Effector memory CD8-positive, alpha-beta T cell (primary cell): ENCODE measurements at places on chromosomes 6 and 20.

GRCh38 chr6:111381123-111381522 is 101.9 kb downstream of the REV3L start:
- DNase-seq: no peak

DNA sequence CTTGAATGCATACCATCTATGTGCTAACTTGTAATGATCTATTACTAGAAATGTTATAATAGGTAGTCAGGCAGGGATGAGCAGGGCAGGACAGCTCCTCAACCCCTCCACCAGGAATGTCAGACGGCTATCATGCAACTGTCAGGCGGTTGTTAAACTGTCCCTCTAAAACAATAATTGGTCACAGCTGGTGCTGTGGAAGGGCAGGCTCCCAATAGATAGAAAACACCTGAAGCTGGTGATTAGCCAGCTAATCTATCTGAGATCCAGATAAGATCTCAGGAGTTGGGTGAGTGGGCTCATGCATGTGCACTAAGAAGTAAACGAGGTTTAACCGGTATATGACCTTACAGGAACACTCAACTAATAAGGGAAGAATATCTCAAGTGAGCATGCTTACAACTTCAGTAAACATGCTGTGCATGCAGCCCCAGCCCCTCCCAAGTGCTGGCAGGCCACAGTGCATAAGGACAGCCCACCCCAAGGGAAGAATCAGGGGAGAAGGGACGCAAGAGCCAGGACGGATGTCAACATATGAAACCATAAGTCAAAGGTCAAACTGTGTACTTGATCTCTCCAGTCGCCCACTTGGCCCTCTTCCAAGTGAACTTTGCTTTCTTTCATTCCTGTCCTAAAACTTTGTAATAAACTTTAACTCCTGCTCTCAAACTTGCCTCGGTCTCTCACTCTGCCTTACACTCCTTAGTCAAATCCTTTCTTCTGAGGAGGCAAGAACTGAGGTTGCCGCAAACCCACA is 566.2 kb upstream of the NRSN1 start:
- no peak for DNase-seq

DNA sequence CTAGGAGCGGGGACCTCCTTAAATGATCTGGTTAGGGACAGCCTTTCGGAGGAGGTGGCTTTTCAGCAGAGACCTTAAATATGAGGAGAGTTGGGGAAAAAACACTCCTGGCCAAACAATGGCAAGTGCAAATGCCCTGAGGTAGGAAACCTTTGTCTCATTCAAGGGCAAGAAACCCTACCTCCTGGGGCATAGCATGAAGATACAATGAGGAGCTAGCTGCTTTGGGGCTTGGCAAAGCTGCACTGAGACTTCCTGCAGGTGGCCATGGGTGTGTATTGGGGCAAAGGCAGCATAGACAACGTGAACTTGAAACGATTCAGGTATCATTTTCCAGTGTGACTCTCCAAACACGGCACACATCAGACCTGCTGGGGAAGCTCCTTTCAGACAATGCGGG is 30.7 kb downstream of the PMEPA1 start:
- DNase-seq: no peak

DNA sequence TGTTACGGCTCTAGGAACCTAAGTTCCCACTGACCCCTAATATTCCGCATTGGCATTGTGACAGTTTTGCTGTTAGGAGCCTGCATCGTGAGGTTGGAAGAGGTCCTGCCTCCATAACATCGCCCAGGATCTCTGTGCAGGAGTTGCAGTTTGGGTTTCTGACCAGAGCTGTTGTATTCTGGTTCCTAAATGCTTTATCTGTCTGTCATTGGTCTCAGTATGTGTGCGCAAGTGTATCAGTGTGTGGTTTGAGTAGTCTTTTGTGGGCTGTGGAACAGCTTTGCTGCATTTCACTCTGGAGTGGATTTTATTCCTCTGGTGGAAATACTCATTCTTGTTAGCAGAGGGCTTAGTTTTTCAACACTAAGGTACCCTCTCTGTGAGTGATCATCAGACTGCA is 95.6 kb downstream of the CDYL start:
- DNase-seq: no peak

DNA sequence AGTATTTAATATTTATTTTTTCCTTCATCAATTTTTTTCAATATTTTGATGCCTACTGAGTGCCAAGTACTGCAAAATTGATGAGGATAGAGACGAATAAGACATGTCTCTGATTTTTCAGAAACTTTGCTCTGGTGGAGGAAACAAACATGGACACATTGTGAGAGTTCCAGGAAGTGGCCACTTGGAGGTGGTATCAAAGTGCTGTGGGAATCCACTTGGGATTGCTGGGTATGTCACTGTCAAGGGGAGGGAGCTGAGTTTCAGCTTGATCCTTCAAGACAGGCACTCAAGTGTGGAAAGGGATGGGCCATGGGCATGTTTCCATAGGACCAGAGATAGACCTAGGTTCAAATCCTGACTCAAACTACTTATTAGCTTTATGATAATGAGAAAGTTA is 24.5 kb upstream of the ABCC10 start:
- DNase-seq: no peak

DNA sequence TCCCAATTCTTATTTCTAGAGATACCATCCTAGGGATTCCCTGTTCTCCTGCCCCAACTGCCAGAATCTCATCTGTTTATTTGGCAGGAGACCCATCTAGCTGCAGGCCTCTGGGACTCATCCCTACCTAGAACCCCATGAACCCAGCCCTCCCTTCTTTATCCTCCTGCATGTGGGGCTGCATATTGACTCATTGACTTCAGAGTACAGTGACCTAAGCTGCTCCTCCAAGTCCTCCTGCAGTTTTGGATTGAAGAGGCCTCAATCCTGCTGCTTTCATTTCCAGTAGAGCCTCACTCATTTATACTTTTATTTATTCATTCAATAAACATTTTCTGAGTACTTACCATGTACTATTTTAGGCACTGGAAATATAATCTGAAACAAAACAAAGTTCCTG is 11.6 kb downstream of the TMEM200A start:
- DNase-seq: no peak

GRCh38 chr6:109055771-109056235 is 38.8 kb downstream of the SESN1 start:
- DNase-seq: no peak

DNA sequence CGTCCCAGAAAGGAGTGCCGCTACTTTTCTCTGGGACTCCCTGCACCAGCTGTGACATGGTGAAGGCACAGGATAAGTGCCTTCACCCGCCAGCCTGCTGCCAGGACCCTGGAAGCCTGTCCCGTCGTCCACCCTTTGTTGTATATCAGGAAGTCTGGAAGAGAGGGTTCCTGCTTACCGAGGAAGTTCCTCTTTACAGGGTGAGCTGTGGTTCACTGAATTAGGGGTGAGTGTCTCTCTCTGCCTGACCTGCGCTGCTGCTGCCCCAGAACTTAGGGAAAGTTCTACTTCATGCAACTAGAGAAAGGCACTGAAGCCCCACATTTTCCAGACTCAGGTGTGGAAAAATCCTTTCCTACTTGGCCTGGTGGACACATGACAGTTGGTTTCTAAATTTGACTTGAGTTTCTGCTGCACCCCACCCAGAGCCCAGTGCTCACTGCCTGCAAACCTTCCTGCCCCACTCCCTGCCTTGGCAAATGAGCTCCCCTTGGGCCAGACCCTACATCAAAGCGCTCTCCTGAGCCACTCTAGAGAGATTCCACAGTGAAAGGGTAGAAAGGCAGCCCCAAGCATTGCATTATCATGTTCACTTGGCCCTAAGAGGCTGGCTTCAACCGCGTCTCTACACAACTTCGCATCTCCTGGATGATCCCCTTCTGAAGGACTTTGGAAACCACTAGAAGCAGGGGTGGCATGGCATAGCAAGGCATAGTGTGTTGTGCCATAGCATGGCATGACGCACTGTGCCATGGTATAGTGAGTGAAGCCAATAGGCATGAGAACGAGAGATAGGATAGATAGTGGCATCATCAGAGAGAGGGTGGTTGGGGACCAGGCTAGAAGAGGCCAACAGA is 215.8 kb upstream of the CDYL start:
- DNase-seq: no peak

GRCh38 chr20:15930311-15931305 is 642.6 kb downstream of the KIF16B start:
- no peak for DNase-seq

DNA sequence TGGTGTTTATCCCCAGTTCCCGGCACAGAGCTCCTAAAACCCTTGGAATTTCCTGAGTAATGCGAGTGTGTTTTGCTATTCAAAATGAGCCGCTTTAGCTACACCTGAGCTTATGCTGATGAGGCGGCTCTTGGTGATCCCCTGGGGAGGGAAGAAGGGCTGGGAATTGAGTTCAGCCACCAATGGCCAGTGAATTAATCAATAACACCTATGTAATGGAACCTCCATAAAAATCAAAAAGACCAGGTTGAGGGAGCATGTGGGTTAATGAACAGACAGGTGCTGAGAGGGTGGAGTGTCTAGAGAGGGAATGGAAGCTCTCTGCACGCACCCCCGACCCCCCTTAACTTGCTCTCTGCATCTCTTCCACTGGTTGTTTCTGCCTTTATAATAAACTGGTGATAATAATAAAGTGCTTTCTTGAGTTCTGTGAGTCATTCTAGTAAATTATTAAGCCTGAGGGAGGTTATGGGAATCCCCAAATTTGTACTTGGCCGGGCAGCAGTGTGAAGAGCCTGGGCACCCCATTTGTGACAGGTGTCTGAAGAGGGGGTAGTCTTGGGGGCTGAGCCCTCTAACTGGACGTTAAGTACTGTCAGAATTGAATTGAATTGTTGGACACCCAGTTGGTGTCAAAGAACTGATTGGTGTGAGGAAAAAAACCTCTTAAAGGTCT is 24.6 kb upstream of the SERPINB1 start:
- no peak for DNase-seq

DNA sequence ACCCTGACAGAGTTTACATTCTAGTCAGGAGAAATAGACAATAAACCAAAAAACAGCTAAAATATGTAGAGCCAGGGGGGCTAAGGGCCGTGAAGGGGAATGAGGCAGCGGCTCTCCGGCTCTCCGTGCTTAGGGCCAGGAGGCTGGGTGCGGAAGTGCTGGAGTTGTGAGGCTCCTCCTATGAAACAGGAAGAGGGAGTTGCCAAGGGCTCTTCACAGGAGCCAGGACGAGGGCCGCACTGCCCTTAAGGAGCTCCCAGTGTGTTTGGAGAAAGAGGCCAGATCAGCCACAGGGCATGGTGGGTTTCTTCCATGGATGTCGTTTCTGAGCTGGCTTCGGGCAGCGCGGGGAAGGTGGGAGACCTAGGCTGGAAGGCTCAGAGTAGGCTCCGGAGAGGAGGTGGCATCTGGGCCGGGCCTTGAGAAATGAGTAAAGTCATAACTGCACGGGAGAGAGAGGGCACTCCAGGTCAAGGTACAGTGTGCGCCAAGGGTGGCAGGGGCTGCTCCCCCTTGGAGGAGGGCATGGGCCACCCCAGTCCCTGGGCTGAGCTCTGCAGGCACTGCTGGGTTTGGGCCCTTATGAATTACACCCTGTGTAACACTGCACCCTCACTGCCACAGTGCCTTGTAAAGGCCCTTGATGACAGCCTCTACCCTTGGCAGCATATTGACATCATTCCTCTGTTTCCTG is 20.8 kb upstream of the MLN start:
- DNase-seq: no peak

DNA sequence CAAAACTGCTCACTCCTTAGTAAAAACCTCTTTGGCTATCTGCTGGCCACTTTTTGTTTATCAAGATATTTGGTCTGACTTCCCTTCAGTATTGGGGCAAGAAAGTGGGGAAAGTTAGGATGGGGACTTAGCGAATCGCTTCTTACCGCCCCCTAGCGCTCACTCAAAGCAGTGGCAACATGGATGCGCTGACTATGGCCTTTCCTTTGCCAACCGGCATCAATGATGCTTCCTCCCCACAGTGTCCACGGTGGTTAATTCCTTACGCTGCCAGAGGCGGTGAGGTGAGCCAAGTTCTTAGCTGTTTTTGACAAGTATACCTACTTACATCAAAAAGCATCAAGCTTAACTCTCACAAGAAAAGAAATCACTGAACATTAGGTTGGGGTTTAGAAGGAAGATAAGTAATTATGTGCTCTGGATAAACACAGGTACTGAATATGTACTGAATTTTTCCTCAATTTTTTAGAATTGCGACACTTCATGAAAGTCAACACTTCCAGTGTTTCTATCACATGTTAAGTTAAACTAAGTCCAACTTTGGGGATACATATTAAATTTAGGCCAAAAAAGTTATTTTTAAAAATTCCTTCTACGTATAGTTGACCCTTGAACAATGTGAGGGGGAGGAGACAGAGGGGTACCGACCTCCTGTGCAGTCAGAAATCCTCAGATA is 86.7 kb downstream of the GMDS start:
- DNase-seq: no peak

DNA sequence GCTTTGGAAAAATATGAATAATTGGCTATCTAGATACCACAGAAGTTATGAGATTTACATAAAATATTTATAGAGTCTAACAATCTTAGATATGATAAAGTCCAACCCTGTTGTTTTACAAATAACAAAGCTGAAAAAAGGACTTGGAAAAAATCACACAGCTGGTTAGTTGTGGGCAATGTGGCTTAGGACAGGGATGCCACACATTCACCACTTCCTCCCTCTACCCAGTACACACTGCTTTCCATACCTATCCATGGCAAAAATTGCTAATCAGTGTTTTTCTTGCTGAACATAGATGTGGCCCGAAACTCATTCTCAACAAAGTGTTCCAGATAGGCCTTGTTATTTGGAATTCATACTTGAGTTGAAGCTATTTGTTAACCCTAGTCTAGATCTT is 147.3 kb upstream of the BMP5 start:
- no peak for DNase-seq

DNA sequence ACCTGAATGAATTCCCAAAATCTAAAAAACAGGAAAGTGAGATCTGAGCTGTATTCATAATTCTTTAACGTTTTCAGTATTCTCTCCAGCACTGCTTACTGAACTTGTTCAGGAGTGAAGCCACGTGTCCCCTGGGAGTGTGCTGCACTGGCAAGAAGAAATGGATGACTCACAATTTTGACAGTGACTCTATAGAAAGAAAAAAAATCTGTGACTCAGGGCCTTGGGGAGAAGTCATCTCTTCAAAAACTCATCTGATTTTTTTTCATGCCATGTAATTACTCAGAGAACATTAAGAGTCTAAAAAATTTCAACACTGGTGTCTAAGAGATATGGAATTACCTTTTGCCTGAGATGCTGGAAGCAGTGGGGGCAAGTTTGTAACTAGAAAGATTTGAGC is 39.7 kb downstream of the ANKEF1 start:
- no peak for DNase-seq

- DNase-seq: no peak
These were observed 374.4 kb downstream of the UTRN start for GRCh38 chr6:144659202-144660182.

GRCh38 chr20:10715035-10715434 is 41.2 kb upstream of the JAG1 start:
- no peak for DNase-seq

- DNase-seq: peak; percentile 66
These were observed 68.5 kb downstream of the FYN start for GRCh38 chr6:111804627-111805235.

DNA sequence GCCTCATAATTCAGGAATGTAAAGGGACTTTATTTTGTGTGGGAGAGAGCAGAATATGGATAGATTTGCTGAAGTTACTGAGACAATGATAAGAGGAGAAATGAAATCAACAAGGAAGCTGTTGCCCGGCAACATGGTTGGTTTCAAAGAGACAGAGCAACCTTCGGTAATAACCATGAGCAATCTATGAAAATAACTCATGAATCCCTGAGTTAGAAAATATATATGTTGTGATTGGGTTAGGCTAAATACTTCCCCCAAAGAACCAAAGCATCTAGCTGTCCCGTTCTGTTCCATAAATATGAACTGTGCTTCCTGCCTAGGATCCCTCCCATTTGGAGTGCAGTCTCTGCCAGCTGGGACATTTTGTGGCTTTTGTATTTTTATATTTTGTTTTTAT is 23.1 kb downstream of the SERPINB1 start:
- no peak for DNase-seq
